ENCODE measurements at places on chromosomes 11 and 22.

- DNase-seq, result no peak
Measured at GRCh38 chr11:43581370-43582023, 99.0 kb upstream of the HSD17B12 start.

DNA sequence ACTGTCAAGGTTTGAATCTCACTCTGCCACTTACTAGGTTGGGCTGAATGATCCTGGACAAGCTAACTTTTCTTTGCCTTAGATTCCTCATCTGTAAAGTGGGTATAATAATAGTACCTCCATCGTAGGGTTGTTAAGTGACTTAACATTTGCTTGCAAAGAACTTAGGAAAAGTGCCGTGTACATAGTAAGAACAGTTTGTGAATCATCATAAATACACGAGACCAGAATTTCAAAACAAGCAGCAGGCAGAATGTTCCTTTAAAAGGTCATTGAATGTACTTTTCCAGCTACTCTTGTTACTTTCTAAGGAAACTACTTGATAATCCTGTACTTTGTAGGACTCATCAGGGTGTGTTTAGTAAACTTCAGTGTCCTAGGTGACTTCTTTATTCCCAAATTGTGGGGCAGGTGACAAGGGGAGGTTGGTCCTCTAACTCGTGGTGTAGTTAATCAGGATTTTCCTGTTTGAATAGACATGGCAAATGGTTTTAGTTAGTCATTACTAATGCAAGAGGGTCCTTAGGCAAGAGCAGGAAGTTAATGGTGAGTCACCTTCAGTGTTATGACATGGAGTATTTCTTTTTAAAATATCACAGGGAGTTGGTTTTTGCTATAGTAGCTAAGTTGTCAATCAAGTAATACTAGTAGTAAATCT, 67.9 kb downstream of the YAP1 start:
- no peak for DNase-seq

DNA sequence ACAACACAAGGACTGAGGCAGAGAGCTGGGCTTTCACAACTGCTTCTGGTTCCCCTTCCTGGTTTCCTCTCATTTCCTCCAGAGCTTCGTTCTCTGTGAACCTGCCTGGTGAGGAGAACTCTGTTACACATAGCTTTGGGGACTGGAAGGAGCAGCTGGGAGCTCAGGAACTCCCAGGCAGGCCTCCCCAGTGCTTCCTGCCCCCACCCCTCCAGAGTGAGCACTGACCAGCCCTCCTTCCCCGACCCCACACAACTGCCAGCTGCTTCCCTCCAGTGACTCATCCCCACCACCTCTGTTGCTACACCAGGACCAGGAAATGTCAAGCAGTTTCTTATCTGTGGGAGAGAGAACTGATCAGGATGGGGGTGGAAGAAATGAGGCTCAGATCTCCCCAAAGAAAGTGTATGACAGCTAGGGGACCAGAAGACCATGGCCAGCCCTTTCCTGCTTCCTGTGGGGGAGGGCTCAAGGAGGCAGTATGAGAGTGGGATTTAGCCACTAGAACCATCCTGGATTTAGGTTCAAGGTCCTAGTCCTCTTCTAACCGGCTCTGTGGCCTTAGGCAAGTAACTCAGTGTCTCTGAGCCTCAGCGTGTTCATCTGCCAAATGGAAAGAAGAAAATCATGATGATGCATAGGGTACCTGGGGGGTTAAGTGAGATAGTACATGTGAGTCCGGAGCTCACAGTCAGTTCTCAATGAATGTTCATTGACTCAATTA, 4.5 kb upstream of the TP53I11 start:
- DNase-seq, result no peak

DNA sequence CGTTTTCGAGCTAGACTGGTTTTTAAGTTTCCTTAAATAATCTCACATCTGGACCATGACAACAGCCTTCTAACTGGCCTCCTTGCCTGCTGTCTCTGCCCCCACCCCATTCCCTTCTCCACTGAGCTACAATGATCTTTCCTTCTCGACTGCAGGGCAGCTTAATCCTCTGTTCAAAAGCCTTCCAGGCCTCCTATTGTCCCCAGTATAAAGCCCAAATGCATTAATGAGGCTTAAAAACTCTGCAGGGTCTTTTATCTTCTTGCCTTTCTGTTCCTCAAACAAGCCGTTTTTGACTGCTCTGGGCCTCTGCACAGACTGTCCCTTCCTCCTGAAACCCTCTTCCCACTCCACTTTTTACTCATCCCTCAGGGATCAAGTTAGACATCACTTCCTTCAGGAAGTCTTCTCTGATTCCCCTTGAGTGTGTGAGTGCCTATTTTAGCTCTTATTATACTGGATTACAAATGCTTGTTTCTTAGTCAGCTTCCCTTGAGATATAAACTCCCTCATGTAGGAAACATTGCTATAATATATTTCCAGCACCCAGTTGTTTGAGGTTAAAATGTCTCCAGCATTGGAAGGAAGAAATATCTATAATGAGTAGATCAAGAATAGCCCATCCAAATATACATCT, 23.6 kb upstream of the PAMR1 start:
- DNase-seq, result no peak

- no peak for DNase-seq
Measured at GRCh38 chr11:108587109-108587508, 6.5 kb downstream of the EXPH5 start.

GRCh38 chr22:40829131-40829530, 10.0 kb upstream of the SLC25A17 start:
- peak; percentile 70 for DNase-seq

DNA sequence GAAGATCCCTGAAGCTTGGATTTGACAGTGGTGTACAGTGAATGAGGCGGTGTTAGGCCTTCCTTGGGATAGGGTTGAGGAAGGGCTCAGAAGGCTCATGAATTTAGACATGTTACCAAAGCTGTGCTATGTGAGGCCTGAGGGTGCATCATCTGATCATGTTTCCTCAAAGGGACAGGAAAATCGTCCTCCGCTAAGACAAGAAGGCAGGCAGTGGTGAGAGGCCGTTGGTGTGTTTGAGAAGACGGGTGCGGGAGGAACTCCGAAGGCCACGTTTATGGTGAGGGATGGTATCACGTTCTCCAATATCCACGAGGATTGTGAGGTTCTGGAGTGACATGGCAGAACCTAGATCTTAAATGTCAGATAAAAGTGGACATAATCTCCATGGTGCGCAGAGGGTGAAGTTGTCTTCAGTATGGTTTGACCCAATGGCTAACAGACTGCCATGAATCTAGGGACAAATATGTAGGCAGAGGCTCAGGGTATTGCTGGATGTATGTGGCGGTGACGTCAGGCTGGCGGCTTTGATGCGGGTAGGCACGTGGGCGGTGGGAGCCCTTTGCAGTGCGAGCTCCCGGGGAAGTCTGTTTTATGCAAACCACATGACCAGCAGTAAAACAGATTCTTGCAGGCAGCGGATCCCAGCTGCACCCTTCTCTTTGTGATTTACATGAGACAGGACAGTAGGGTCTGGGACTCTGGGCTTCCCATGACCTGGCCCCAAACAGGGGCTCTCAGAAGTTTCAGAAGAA, 242.3 kb upstream of the B3GAT1 start:
- DNase-seq, result no peak

- no peak for DNase-seq
Measured at GRCh38 chr11:118621784-118622375, 14.5 kb downstream of the PHLDB1 start.

DNA sequence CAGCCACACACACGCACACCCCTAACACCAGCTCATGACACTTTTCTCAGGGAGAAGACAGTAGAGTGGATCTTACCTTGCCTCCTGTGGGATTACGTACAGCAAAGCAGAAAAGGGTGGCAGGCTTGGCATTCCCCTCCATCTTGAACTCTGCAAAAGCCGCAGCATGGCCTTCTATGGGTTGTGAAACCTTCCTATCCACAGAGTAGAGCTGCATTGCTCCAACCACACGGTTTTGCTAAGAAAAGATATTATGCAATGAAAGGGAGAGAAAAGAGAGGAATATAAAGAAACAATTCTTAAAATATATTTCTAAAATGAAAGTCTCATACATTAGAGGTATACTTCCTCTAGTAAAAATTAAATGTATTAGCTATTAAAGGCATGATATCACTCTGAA, 48.8 kb downstream of the CLTCL1 start:
- no peak for DNase-seq

- no peak for DNase-seq
Measured at GRCh38 chr11:102111011-102111786, 952 bp downstream of the YAP1 start.

DNA sequence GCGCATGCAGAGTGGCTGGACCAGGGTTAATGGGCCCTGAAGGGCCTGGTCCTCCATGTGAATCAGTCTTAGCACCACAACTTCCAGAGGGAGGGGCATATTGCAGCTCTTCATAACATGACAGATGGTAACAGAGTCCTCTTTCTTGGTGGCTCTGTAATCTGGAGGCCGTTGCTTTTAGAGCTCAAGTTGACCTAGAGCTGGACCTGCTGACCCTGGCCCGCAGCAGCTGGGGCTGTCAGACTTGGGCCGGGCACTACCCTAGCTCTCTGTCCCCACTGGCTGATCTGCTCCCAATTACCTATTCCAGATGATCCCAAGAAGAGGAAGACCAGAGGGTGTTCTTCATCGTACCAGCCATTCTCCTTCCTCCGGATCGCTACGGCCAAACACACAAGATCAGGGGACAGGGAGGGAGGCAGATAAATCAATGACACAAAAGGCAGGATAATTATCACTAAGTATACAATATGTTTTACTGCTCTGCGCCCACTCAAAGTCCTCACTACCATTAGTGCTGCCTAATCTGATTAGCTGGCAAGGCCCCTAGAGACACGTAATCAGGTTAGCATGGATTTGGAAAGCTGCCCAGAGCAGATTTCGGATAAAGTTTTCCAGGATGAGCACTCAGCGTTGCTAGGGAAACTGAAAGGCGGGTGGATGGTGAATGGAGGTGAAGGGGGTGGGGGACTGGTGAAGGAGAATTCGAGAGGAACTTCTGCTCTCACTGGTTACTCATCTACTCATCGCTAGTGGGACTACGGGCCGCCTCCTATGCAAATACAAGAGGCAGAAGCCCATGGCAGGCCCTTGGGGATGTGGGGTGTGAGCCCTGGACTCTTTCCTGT, 64.5 kb upstream of the PHOX2A start:
- DNase-seq, result peak; percentile 91

DNA sequence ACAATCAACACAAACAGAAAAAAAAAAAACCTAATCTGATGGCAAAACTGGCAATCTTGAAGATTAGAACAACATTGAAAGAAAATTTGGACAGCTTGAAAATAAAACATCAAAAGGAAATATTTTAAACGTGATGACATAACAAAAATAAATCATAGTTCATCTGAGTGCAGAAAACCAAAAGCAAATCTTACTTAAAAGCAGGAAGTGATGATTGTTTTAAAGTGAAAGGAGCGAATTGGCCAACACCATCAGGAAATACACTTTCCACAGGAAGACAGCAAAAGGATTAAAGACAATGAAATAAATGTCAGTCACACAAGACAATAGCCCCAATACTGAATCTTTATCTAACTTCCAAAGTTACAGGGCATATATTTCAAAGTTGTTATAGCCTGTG, 696.5 kb upstream of the CHORDC1 start:
- no peak for DNase-seq

DNA sequence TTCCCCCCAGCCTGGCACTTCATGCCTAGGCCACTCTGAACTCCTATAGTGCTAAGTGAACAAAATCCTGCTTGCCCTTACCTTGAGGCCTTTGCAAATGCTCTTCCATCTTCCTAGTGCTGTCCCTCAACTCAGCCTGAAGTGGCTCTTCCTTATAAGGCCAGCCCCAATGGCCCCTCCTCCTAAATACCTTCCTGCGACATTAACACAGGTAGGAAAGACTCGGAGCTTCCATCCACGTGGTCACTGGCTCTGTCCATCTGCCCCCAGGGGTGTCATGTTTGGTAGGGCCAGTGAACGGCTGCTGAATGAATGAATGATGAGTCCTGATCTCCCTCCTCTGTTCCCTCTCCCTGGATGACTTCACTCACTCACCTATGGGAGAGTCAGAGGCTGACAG, 4.2 kb downstream of the PDE2A start:
- DNase-seq, result no peak

DNA sequence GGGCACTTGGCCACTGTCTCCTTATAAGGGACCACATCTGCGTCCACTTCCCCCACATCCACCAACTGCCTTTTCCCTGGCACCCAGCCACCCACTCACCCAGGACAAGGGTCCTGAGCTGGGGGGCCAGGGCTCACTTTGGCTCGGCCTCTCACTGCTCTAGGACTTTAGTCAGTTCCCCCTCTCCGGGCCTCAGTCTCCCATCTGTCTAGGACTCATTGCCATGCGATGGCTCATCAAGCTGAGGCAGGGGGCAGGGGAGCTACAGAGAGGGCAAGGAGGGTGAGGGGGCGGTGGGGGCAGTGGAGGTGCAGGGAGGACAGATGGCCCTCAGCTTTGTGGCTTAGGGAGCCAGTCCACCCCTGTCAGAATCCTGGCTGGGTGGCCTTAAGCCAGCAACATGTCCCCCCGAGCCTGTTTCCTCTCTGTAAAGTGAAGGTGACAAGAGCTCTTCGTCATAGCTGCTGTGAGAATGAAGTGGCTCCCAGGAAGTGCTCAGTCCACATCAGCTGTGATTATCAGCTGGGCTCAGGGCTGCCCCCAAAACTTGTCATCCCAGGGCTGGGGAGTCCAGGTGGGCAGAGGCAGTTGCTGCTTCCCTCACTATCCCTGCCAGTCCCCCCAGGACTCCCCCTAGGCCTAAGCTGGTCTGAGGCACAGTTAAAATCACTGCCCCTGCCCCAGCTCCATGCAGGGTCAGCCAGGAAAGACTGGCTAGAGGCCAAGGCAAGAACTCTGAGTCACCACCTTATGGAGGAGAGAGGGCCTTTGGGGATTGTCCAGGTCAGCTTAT, 14.9 kb downstream of the RAC2 start:
- DNase-seq, result no peak

DNA sequence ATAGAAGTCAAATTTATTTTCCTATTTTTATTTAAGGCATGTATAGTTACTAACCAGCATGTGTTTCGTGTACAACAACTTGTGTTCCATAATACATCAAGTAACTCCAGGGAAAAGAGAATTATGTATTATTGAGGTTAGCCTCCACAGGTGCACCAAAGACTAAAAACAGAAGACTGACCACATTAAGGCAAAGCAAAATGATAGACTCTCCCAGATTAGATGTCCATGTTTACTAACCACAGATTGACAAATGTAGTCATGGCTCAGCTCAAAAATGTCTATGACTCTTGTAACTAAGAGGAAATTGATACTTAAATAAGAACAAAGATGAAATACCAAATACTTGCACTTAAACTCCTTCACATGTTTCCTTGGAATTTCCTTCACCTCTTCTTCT, 238.5 kb downstream of the METTL15 start:
- DNase-seq, result no peak

DNA sequence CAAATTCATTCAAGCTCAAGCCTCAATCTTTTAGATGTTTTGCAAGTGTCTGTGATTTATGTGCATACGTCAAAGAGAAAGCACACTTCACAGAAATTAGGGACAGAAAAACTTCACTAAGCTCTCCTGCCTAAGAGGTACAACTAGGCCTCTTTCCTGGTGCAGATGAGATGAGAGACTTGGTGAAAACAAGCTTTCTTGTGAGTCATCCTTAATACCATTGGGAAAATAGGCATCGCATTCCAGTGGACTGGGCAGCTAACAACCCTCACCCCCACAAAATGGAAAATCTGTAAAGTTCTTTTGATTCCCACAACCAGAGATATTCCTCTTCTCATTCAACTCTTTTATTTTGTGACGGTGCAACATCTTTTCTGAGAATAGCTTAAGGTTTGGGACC, 1110.4 kb upstream of the CCDC90B start:
- no peak for DNase-seq
